Stimulated activated CD4-positive, alpha-beta T cell treated with anti-CD3 and anti-CD28 coated beads, Interleukin-4, amount 100 ng/mL, for 4 hours (primary cell): ENCODE measurements at places on chromosomes 4 and X.

DNA sequence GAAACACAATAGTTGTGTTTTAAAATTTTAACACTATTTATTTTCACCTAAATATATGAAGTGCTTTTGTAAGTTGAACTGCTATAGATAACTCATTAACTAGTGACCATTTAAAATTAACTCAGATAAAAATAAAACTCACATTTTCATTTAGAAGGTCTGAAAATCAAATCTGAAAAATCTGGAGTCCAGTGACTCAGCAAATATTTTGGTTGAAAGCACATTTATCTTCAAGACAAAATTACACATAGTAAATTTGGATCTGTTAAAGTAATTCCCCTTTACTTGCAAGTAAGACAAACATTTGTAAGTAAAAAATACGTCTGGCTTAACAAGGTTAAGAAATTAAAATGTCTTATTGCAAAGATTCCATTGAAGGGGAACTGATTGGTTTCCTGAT, 589.1 kb downstream of the TRIML1 start:
- no peak for DNase-seq

GRCh38 chr4:183306811-183307210, 13.3 kb downstream of the CLDN22 start:
- no peak for DNase-seq

- DNase-seq, result no peak
Observed at GRCh38 chr4:88177983-88178625, 19.7 kb upstream of the ABCG2 start.

GRCh38 chr4:63528256-63528991, 880.8 kb downstream of the TECRL start:
- DNase-seq, result no peak

GRCh38 chrX:104098151-104098808, 14.0 kb upstream of the ZCCHC18 start:
- peak; percentile 23 for DNase-seq

DNA sequence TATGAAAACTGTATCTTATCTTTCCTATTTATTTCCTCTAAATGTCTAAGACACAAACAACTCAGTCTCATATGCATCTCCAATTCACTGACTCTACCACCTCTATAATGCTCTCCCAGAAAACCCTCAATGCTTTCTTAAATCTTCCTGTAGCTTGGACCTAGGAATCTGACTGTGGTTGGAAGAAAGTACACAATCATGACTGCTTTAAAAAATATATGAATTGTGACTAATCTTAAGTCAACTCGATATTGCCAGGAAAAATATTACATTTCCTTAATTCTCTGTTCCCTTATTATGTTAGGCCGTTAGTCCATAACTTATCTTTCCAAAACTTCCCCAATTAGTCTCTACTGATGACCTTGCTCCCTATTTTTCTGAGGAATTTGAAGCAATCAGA, 87.0 kb downstream of the SPCS3 start:
- DNase-seq, result no peak

GRCh38 chrX:10508891-10509290, 111.5 kb downstream of the MID1 start:
- no peak for DNase-seq

DNA sequence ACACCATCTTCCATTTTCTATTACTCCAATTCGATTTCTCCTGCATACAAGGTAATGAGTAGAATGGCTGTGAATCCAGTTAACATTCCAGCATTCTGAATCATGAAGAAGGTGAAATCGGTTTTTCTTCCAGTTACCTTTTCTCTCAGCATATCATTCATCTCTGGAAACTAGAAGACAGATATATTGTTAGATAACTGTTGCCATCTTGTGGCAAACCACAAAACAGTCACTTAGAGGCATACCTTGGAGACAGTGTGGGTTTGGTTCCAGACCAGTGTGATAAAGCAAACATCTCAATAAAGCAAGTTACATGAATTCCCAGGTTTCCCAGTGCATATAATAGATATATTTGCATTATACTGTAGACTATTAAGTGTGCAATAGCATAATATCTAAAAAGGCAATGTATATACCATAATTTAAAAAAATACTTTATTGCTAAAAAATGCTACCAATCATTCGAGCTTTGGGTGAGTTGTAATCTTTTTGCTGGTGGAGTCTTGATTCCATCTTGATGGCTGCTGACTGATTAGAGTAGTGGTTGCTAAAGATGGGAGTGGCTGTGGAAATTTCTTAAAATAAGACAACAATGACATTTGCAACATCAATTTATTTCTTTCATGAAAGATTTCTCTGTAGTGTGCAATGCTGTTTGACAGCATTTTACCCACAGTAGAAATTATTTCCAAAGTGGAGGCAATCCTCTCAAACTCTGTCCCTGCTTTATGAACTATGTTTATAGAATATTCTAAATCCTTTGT, 82.1 kb downstream of the SLC39A8 start:
- DNase-seq, result no peak

GRCh38 chr4:143256456-143256855, 71.7 kb downstream of the USP38 start:
- DNase-seq, result no peak

- no peak for DNase-seq
Observed at GRCh38 chr4:53653484-53654053, 62.3 kb upstream of the LNX1 start.

- DNase-seq, result no peak
Observed at GRCh38 chrX:17082831-17083230, 136.4 kb downstream of the REPS2 start.

- DNase-seq, result no peak
Observed at GRCh38 chr4:180855184-180855583, 1388.0 kb upstream of the TENM3 start.

DNA sequence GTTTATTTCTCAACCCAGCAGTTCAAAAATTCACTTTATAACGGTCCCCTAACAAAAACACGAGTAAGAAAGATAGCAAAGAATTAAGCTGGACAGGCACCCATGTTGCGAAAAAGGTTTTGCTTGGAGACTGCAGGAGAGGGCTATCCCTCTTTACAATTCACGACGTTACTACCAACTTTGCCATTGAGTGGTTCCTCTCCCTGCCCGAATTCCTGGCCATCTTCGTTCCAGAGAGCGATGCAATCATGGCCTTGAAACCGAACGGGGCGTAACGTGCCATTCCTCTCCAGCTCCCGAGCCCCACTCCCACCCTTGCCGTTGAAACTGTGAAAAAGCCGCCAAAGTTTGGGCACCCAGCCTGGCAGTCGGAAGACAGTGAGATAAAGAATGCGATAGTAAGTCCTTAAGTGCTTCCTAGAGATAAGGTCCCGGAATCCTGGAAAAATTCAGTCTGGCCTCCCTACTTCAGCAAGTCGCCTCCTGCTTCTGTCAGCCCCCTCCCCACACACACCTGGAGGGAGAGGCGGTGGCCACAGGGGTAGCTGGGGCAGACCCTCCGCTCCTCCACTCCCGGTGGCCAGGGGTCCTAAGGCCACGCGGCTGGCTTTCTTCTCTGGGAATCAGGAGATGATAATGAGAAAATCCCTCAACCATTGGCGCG, 65.2 kb downstream of the FBXO8 start:
- no peak for DNase-seq

GRCh38 chr4:183356173-183356830, 34.1 kb upstream of the CLDN24 start:
- DNase-seq, result no peak

- DNase-seq, result no peak
Observed at GRCh38 chr4:175784986-175785525, 27.0 kb downstream of the GPM6A start.

DNA sequence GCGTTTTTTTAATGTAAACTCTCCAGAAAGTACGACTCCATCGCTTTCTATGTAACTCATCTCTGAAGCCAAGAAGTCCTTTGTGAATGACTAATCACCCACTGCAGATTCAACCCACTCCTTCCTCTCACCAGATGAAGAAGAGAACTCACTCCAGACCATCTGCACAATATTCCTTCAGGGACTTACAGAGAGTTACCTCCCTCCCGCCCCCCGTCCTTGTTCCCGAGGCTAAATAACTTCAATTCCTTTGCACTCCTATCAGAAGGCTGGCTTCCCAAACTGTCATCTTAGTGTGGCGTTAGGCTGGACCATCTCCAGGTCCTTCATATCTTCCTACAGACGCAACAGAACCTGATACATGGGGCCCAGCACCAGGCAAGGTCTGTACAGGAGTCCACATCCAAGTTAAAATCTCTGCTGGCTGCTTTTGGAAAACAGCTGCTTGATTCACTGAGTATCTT, 82.4 kb downstream of the AFAP1 start:
- no peak for DNase-seq
